ENCODE measurements at places on chromosomes 5 and 9.

- DNase-seq = no peak
These were observed 57.2 kb downstream of the MARCHF3 start for GRCh38 chr5:126973193-126973592.

DNA sequence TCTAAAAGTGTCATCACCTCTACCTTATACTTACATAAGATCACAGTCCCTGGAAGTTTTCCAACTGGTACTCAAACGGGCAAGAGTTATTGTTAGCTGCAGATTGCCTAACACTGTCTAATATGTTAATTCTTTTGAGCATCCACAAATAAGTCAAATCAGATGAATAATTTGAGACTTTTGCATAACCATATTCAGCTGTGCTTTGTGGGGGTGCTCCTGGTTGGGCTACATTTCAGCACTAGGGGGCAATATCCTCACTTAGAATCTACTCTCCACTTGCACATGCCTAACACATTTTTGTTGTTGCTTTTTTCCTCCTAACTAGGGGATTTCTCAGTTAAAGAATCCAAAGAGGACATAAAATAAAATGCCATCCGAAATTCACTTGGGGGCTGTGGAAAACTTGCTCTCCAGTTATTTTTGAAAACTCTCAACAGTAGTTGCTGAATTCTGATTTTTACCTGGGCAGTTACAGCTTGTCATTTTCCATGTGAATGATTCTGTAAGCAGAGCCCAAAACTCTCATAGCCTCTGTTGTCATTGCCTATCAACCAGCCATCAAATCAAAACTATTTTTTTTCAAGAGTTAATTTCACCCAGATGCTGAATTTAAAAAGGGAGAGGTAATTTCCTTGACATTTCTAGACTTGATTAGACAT lies 71.5 kb downstream of the TRIM36 start:
- DNase-seq = no peak

GRCh38 chr5:113378081-113378480 lies 56.7 kb downstream of the TSSK1B start:
- no peak for DNase-seq

GRCh38 chr5:41356786-41357185 lies 143.5 kb upstream of the C6 start:
- no peak for DNase-seq

GRCh38 chr9:123074628-123075027 lies 41.2 kb downstream of the GPR21 start:
- no peak for DNase-seq

- DNase-seq = no peak
These were observed 32.4 kb upstream of the CYFIP2 start for GRCh38 chr5:157233515-157233914.

DNA sequence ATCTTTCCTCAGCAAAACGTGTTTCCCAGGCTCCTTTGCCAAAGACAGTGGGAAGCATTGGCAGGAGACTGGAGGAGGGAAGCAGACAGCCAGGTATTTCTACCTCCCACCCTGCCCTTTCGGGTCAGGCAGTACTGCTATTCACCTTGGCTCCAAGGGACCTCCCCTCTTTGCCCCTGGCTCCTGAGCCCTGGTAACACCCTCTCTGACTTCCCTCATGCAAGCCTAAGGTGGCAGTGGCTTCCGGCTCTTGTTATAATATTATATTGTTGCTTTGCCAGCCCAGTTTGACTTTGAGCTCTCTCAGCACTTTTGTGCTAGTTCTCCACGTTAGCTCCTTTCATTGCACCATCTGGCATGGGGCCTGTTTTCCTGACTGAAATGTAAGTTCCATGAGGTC lies 81.6 kb upstream of the IFNK start:
- DNase-seq = no peak

GRCh38 chr9:124329206-124329792 lies 71.5 kb downstream of the NEK6 start:
- DNase-seq = no peak

GRCh38 chr9:113934829-113935676 lies 58.9 kb downstream of the ZNF618 start:
- no peak for DNase-seq

DNA sequence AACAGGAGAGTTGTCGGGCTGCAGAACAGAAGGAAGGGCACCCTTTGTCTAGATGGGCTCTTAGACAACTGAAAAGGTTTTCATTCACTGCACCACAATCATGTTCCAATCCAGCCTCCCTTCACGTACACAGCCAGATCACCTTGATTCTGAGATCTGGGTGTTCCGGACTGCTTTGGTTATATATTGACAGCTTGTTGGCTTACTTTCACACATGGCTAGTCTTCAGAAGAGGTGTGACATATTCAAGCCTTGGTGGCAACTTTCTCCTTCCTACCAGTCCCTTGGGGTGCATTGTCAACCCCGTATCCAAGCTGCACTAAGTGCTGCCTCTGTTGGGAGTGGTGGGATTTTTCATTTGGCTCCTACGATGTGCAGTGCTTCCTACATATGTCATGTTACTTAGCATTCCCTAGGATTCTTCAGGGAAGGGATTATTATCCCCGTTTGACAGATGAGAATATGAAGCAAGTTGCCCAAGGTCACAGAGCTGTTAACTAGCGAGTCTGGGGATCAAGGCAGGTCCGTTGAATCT lies 100.6 kb downstream of the LIFR start:
- DNase-seq = no peak

DNA sequence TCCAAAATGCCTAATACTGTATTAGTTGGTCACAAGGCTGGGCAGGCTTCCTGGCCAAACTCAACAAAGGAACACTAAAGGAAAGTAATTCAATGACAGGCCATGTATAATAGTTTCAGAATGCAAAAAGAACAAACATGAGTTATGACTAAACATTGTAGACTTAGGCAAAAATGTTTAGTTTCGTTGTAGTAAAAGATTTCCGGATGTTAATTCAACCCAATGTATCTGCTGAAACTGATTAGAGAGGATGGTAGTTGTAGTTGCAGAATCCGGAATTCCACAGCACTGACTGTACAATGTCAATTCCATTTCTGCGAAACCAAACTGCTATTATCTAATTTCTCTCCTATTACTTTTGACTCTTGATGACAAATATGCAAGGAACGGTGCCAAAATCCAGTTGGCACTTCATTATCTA lies 117.9 kb upstream of the FST start:
- DNase-seq = no peak

GRCh38 chr9:85715587-85715986 lies 26.2 kb downstream of the AGTPBP1 start:
- DNase-seq = no peak

DNA sequence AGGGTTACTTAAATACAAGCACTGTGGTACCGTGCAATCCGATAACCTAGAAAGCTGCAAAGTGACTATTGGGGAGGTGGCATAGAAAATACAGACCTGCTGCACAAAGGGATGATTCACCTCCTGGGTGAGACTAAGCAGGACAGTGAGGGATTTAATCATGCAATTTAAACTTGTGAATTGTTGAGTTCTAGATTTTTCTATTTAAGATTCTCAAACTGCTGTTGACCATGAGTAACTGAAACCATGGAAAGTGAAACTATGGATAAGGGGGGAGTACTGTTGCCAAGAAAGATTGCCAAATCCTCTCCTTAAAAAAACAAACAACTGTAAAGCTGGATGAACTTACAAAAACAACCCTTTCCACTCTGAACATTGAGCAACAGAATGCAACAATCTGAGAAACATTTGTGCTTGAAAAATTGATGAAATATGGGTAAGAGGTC lies 61.5 kb upstream of the NUDT12 start:
- no peak for DNase-seq

- DNase-seq = no peak
These were observed 39.6 kb downstream of the CTSL start for GRCh38 chr9:87765521-87765920.

- DNase-seq = no peak
These were observed 799.3 kb upstream of the NUDT12 start for GRCh38 chr5:104361932-104362331.

DNA sequence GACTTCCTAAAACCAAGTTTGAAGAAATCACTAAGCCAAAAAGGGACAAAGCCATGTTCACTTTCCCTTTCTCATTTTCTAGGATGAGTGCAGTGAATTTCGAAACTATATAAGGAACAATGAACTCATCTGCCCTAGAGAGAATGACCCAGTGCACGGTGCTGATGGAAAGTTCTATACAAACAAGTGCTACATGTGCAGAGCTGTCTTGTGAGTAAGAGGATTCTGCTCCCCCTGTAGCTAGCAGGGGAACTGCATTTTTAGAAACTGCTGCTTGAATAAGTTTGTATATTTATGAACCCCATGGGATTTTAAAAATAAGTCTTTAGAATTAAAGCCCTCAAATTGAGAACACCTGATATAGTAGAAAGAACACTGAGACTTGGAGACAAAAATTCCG lies 42.7 kb upstream of the SPINK14 start:
- no peak for DNase-seq

GRCh38 chr5:96093340-96093739 lies 131.7 kb upstream of the ELL2 start:
- DNase-seq = no peak

GRCh38 chr9:95627802-95628201 lies 111.0 kb upstream of the PTCH1 start:
- no peak for DNase-seq

GRCh38 chr9:5630081-5630507 lies 1.2 kb downstream of the RIC1 start:
- peak; percentile 53 for DNase-seq

- no peak for DNase-seq
These were observed 104.2 kb upstream of the RAI14 start for GRCh38 chr5:34551911-34552433.

DNA sequence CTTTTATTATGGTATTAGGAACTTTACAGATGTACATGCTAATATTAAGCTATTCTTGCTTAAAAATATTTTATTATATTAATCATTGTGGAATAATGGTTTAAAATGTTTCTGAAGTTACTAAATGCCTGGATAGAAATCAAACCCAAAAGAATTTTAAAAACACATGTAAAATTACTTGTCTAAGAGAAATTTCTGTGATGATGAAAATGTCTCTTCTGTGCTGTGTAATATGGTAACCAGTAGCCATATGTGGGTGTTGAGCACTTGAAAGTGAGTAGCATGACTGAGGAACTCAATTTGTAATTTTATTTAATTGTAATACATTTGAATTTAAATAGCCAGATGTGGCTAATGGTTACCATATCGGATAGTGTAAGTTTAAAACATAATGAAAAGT lies 66.7 kb upstream of the HSPB3 start:
- no peak for DNase-seq

- peak; percentile 45 for DNase-seq
These were observed 1.4 kb upstream of the PPP2CA start for GRCh38 chr5:134227259-134227658.

DNA sequence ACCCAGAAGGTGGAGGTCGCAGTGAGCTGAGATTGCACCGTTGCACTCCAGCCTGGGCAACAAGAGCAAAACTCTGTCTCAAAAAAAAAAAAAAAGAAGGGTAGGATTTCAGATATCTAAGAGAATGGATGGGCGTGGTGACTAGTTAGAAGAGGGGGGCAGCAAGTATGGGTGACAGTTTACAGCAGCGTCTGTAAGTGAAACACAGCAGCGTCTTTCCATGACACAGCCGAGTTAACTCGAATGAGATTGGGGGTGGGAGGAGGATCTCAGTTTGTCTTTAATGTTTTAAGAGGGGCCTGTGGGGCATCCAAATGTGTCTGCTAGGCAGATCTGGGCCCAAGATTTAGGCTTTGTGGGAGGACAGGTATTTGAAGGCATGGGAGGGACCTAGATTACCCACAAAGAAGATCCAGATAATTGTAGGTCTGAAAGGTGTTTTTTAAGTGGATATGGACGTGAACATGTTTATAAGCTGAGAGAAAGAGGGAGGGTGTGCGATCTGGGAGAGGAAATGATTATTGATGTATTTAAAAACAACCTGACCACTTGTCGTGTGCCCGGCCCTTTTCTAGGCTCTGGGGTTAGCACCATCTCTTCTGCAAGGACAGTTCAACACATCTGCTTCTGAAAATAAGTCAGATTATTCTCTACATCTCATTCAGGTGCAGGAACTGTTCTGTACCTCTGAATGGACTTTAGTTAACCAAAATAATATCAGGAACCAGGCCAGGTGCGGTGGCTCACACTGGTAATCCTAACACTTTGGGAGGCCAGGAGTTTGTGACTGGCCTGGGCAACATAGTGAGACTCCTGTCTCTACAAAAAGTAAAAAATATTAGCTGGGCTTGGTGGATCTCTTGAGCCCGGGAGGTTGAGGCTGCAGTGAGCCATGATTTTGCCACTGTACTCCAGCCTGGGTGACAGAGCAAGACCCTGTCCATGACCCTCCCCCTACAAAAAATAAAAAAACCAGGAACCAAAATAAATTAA lies 2.5 kb downstream of the CEP78 start:
- DNase-seq = no peak

GRCh38 chr5:169970339-169970738 lies 10.0 kb downstream of the INSYN2B start:
- no peak for DNase-seq

DNA sequence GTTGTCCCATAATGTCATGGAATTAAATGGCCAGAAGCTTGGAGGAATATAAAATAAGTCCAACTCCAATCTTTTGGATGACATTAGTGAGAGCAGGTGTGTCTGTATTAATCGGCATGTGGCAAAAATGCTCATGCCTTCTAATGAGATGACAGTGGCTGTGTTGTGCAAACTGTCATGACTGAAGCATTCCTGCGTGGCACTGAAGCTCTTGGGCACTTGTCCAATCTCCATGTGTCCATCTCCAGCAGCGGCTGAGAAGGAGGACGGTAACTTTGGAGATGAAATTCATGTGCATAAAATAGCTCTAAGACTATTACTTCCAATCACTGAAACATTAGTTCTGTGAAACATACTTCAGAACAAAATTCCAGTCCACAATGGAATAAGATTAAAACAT lies 697.5 kb upstream of the GRAMD2B start:
- DNase-seq = no peak

DNA sequence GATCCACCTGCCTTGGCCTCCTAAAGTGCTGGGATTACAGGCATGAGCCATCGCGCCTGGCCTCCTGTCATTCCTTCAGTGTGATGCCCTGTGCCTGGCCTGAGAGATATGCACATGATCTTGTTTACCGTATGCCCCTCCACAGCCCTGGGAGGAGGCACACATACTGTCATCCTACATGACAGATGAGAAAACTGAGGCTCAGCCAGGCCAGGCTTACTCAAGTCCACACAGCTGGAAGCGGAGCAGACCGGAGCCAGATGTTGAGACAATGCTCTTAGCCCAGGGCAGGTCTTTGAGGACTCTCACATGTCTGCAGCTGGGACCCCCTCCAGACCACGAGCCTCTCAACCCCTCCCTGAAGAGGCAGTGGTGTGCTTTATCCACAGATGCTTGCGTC lies 38.7 kb upstream of the SH3PXD2B start:
- DNase-seq = no peak

- DNase-seq = no peak
These were observed 118.4 kb downstream of the PAM start for GRCh38 chr5:102873379-102873932.

Measured in DMS79 treated with DMSO at 0.1 percent for 48 hours (cell line).